ENCODE measurements at places on chromosomes 6 and 20.
A peak's percentile ranks its signal among the peaks of the same experiment; 100 is the strongest.

GRCh38 chr6:38843798-38844197 is 128.7 kb downstream of the DNAH8 start:
- no peak for DNase-seq

- no peak for DNase-seq
Measured at GRCh38 chr20:5065879-5066383, 53.8 kb downstream of the PCNA start.

DNA sequence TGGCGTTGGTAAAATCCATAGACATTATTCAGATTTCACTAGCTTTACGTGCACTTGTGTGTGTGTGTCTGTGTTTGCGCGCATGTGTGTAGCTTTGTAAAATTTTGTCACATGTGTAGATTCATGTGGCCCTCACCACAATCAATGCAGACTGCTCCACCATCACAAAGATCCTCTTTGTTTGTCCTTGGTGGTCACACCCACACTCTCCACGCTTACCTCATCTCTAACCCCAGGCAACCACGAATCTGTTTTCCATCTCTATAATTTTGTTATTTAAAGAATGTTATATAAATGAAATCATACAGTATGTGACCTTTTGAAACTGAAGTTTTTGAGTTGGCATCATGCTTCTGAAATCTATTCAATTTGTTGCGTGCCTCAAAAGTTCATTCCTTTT is 58.5 kb downstream of the GRM1 start:
- DNase-seq: no peak

DNA sequence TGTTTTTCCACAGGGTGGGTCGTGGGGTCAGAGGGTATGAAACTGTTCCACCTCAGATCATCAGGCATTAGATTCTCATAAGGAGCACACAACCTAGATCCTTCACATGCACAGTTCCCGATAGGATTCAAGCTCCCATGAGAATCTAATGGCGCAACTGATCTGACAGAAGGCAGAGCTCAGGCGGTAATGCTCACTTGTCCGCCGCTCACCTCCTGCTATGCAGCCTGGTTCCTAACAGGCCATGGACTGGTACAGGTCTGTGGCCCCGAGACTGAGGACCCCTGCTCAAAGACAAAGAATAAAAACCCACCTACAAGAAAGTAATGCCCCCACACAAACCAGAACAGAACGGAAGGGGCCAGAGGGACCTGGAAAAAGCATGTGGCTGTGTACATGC is 76.1 kb upstream of the SNX9 start:
- no peak for DNase-seq

DNA sequence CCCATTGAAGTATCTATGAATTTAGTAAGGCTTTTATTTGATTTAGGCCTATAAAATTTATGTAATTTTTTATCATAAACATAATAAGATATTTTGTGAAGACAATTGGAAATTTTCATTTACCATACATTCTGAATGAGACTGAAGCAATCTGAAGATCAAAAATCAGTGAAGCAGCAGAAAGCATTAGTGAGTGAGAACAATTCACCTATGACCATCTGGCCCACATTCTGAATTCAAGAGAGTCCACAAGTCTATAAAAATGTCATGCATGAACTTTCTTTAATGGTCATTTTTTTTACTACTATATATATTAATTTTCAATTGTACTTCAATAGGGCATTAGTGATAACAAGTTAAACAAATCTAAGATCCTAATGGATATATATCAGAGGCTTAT is 1026.6 kb upstream of the MAP3K7 start:
- no peak for DNase-seq

- no peak for DNase-seq
Measured at GRCh38 chr6:141552031-141552430, 580.7 kb upstream of the GJE1 start.

DNA sequence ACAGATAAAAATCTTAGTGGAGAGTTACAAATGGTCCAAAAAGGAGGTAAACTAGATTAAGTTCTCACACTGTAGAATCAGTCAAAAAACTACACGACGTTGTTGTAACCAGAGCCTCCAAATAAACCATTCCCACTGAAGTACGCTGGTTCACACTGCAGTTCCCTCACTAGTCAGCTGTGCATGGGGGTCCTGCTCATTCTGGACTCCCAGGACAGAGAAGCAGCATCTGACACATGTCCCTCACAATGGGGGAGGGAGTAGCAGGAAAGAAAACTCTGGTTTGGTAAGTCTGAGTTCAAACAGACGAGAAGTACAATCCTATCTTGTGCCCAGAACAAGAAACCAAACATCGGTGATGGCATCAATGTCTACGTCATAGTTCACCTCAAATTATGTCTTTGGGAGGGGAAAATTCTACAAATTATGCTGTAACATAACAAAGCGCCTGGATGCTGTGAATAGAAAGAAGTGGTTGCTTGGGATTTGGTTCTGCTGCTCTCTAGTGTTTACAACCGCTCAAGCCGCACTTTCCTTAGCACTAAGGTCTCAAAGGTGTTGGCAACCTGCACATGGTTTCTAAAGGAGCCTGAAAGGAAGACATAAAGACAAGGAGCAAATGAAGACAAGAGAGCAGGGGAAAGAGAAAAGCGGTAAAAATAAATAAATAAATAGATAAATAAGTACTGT is 208.0 kb downstream of the GMDS start:
- DNase-seq: no peak

DNA sequence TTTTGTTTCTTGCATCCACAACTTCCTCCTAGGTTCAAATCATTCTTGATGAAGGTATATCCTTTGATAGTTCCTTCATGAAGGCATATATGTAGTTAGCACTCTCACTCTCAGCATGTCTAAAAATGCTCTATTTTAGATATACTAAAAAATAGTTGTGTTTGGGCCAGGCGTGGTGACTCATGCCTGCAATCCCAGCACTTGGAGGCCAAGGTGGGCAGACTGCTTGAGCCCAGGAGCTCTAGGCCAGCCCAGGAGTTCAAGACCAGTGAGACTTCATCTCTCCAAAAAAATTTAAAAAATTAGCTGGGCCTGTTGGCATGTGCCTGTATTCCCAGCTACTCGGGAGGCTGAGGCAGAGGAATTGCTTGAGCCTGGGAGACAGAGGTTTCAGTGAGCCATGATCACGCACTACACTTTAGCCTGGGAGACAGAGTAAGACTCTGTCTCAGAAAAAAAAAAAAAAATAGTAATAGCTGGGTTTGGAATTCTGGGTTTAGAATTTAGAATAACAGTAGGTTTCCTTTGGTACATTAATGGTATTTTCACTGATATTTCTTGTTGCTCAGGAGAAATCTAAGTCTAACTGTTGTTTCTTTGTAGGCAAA is 7.0 kb downstream of the SERAC1 start:
- DNase-seq: no peak

DNA sequence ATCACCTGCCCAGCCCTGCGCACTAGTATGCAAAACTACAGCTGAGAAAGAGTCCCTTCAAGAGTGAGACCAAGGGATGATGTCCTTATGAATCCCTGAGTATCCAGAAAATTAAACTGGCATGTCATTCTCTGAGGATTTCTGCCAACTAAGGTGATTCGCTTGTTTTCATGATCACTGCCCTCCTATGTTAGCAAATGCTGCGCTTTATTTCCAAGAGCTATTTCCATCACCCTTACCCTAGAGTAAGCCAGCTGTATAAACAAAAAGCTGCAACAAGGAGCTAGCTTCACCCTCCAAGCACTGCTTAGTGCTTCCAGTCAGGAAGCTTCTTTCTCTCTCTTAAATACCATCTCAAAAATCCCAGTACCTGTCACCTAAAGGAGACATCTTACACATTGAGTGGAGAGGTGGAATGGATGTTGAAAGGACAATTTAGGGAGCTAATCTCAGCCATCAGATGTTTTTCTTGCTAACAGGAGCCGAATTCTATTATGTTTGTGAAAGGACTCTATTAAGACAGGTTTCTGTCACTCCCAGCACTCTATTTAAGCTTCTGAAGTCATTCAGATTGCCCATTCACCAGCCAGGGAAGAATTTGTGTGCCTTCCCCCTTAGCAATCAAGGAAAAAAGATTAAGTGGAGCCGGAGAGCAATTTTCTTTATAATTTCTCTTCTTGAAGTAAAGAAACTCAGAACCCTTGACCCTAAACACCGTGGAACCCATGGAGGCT is 322.2 kb downstream of the NRN1 start:
- DNase-seq: no peak

GRCh38 chr6:3532296-3532916 is 75.6 kb upstream of the SLC22A23 start:
- DNase-seq: no peak

- peak; percentile 27 for DNase-seq
Measured at GRCh38 chr20:3115190-3116107, 30.9 kb upstream of the AVP start.

GRCh38 chr6:168725802-168726201 is 284.8 kb downstream of the SMOC2 start:
- DNase-seq: no peak

DNA sequence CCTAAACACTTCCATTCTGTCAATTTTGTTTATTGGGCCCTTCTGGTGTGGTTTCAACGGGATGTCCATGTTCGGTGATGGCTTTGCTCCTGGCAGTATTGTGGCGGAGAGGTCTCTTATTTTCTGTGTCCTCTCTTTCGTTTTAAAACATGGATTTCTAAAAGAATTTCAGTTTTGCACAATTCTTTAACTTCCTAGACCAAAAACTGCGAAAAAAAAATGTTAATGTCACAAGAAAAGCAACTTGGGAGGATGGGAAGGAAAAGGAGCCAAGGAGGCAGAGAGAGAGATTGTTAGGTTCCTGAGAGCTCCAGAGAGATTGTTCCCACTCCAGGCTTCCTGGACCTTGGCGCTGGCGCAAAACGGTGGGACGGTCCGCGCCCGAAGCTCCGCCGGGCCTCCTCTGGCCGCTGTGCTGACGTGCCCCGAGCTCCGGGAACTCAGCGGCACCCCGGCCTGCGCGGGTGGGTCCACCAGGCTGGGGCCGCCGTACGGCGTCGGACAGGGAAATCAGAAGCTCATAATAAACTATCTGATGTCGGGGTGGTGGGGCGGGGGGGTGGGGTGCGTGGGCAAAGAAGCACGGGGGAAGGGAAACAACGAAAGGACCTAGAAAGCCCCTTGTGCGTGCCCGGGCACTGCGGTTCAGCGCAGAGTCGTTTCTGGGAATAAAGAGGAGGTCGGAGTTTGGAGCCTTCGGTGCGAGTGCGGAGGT is 951 bp upstream of the OLIG3 start:
- DNase-seq: no peak

GRCh38 chr20:47645632-47646031 is 139.6 kb downstream of the SULF2 start:
- no peak for DNase-seq

- no peak for DNase-seq
Measured at GRCh38 chr6:98272060-98272459, 562.3 kb upstream of the POU3F2 start.

DNA sequence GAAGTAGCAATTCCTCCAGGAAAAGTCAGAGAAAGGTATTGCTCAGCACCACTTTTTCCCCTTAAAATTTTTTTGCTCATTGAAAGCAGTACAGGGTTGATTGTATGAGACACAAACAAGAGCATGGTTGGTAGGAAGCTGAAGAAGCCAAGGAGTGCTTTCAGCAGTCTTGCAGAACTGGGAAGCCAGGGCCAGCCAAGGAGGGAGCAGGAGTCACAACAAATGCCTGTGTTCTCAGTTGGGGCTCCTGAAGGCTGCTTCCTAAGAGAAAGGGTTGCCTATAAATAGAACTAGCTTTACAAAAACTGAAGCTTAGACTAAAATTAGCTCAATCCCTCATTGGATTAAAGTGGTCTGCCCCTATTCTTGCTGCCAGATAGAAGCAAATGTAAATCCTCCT is 3.3 kb upstream of the THEMIS start:
- DNase-seq: no peak

- DNase-seq: no peak
Measured at GRCh38 chr6:124054034-124054433, 250.4 kb downstream of the NKAIN2 start.

GRCh38 chr20:47335251-47336128 is 21.0 kb downstream of the ZMYND8 start:
- no peak for DNase-seq

DNA sequence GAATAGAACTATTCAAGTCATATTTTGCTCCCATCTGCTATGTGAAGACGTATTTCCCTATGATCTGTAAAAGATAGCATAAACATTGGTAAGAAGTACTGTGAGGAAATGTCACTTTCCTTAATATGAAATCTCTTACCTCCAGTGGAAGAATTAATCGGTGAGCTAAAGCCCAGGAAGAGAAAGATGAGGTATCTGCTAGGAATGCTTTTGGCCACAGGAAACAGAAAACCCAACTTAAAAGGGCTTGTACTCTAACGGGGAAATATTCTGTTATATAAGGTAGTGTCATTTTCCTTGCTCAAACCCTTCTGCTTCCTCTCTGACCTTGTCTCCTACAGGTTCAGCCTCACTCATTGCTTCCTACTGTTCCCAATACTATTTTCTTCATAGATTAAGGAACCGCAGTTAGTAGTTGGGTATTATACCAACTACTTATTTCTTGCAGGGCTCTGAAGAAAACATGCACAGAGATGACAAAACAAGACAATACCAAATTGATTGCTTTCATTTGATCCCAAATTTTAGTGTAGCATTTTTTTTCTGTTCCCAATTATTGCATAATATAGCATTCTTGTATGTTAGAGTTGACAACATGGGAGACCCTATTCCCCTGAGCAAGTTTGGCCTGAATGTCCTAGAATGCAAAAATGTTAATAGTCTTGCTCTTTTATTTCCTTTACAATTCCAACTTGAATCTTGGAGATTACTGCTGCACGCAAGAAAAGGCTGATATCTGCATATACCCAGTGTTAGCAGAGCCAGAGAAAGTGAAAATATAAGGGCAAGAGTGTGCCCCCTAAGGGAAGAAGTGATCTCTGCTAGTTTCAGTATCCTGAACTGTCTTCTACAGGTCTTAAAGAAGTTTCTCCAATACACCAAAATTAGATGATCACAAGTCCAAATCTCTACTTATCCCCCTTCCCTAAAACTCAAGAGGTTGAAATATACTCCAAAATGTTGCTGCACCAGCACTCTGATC is 65.3 kb downstream of the AFG1L start:
- DNase-seq: no peak

GRCh38 chr20:12152996-12153395 is 235.3 kb downstream of the BTBD3 start:
- DNase-seq: no peak

GRCh38 chr20:16501301-16501700 is 71.9 kb downstream of the KIF16B start:
- no peak for DNase-seq

- DNase-seq: peak; percentile 51
Measured at GRCh38 chr6:42423244-42423643, 28.5 kb downstream of the TRERF1 start.

DNA sequence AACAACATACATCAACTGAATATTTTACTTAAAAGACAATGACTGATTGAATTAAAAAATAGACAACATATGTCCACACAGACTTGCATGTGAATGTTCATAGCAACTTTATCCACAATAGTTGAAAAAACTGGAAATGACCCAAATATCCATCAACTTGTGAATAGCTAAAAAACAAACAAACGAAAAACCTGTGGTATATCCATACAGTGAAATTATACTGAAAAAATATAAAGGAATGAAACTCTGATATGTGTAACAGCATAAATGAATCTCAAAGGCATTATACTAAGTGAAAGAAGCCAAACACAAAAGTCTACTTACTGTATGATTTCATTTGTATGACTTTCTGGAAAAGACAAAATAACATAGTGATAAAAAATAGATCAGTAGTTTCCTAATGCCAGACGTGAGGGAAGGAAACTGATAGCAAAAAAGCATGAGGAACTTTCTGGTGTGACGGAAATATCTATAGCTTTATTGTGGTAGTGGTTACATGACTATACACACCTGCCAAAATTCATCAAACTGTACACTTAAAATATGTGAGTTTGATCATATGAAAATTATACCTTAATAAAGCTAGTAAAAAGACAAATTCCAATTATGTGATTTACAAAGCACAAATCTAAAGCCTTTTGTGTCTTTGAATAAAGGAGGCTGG is 123.2 kb downstream of the BACH2 start:
- no peak for DNase-seq

GRCh38 chr6:43627008-43627825 is 1.8 kb downstream of the GTPBP2 start:
- DNase-seq: peak; percentile 29
